ENCODE measurements at places on chromosomes 13 and 19.

GRCh38 chr13:106989876-106990275, 421.9 kb upstream of the ARGLU1 start:
- DNase-seq = no peak

- DNase-seq = no peak
Measured at GRCh38 chr19:45733160-45733810, at the start of gene MEIOSIN. Gene MEIOSIN, plus strand, starts transcription at chr19:45733439. Its CDS starts 1,938 bp downstream, at chr19:45735377.

GRCh38 chr19:51653162-51653561, 6.5 kb upstream of the SIGLEC14 start:
- DNase-seq = no peak

DNA sequence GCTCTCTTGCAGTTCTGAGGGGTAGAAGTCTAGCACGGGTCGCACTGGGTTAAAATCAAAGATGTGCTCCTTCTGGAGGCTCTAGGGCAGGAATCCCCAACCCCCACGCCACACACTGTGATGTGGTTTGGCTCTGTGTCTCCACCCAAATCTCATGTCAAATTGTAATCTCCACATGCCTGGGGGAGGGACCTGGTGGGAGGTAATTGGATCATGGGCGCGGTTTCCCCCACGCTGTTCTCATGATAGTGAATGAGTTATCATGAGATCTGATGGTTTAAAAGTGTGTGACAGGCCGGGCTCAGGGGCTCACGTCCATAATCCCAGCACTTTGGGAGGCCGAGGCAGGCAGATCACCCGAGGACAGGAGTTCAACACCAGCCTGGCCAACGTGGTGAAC, 26.6 kb upstream of the CALM3 start:
- no peak for DNase-seq

Measured in activated gamma-delta T cell (primary cell).